ENCODE measurements at places on chromosomes 7 and 10.
A peak's percentile ranks its signal among the peaks of the same experiment; 100 is the strongest.

DNA sequence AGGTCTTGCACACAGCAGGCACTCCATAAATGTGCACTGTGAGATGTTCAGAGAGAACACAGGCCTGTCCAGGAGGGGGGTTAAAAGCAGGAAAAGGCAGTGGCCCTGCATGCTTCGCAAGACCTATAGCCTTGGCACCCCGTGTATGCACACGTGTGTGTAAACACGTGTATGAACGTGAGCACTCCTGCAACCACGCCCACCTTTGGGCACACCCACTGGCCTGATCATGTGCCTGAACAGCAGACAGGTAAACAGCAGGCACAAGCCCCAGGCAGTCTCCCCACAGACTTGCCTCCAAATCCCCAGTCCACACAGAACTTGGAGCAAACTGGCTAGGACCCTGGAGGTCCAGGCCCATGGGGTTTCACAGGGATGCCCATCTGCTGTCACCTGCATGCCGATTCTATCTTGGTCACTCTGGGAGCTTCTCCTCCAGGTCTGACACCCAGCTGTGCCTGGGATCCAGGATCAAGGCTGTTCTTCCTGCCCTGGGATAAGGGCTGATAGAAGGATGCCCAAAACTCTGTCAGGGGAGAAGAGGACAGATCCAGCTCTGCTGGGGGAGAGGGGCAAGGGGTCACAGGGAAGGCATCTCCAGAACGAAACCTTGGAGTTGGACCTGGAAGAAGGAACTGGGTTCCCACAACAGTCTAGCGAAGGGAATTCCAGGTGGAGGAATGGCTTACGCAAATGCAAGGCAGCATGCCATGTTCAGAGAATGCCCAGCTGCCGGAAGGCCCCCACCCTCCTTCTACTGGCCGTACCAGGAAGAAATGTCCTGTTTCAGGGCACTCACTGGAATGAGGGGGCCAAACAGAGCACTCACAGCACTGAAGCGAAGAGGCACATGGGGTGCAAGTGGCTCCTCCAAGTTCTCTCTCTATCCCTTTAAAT lies 14.3 kb upstream of the ZMIZ1 start:
- DNase-seq, result no peak

DNA sequence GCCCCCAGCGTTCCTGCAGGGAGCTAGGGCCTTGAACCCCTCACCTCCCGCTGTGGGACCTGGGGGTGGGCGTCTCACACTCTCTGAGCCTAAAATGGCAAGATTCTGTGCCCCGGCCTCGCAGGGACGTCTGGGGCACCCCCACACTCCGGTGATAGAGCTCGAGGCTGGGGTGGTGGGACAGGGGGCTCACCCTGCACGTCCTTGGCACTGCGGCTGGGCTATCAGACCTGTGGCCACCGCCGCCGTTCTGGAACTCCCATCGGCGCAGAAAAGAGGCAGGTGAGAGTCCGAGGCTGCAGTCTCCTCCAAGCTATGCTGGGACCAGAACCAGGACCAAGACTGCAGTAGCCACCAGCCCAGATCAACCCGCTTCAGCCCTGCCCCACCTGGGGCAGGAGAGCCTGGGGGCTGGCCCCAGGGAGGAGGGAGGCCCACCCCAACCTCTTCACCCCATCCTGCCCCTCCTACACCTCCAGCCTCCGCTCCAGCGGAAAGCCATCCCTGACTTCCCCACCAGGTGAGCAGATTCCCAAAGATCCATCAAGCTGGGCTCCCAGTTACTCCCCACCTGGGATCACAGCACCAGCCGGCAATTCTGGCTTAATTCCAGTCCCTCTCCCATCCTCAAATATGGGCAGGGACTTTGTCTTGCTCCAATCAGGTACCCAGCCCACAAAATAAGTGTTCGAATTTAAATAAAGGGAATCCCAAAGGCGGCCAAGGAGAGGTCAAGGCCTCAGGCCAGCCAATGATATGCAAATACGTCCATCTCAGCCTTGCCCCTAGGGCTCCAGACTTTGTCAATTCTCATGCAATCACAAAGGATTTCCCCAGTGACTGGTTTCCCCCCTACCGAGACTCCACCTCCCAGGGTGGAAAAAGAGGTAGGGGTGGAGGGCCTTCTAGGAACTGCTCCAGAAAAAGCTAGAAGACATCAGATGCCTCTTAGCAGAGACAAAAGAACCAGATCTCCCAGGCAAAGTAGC lies 16.4 kb downstream of the TNRC18 start:
- DNase-seq, result no peak

DNA sequence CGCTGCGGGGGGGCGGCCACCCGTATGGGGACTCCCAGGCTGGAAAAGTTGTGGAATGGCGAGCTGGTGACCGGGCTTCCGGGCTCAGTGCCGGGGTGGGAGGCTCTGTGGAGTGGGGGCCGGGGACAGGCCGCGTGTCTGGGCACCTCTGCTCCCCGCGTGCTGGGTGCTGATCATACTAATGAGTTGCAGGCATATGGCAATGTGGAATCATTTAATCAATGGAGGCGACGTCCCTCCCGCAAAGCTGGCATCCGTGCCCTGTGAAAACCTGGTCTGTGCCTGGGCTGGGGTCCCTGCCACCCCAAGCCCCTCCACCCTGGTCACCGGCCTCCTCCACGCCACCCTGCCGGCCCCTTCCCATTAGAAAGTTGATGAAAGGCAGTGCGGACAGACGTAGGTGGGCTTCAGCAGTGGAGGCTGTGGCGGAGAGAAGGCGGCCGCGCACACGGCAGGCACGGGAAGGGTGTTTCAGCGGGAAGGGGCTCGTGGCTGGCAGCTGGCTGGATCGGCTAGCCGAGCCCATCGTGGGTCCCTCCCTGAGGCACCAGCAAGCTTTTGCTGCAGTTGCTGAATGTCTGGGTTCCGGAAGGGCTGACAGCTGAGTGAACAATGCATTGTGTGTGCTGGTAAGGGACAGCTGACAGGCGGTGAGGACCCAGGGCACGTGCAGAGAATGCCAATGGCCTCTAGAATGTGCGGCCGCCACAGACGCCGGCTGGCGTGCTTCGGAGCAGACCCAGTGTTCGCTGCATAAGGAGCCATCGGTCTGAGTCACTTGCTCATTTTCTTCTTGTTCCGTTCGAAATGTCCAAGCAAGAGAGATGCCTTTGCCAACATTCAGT lies 1.5 kb downstream of the ADGRA1 start:
- DNase-seq, result no peak

- no peak for DNase-seq
Observed at GRCh38 chr7:154956427-154956826, 46.5 kb downstream of the PAXIP1 start.

- DNase-seq, result no peak
Observed at GRCh38 chr10:84837877-84838276, 509.5 kb downstream of the CCSER2 start.

DNA sequence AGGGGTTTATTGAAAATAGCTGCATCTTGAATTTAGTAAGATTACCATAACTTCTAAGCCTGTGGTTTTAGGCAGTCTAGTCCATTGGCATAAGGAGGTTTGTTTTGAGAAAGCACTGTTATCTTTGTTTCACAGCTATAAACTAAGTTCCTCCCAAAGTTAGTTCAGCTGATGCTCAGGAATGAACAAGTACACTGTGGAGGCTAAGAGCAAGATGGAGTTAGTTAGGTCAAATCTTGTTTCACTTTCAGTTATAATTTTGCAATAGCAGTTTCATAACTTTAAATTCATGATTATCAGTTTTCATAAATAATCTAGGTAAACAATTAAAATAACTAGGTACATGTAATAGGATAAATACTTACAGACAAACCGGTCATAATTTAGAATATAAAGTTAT lies 15.4 kb downstream of the SEC61G start:
- DNase-seq, result no peak

DNA sequence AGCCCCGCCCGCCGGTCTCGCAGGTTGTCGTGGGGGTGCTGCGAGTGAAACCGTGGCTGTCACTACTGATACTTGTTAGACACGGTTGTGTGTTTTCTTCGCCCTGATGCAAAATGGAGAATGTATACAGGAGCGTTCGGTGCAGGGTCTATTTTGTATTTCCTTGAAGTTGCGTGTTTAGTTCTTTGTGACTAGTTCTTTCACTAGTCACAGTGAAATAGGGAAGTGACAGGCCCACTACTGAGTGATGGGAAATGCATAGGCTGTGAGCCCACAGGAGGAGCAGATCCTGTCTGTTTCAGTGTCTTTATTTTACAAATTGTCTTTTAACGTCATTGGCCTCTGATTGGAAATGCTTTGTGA lies 675 bp downstream of the ABRAXAS2 start:
- DNase-seq, result peak; percentile 51

- DNase-seq, result no peak
Observed at GRCh38 chr7:101904019-101904418, 86.6 kb downstream of the CUX1 start.

- DNase-seq, result no peak
Observed at GRCh38 chr7:135164357-135165061, 6.0 kb downstream of the CYREN start.

GRCh38 chr7:38413784-38414183 lies 140.3 kb upstream of the TARP start:
- DNase-seq, result peak; percentile 4

Data from OCI-LY7 (cell line).